Upper lobe of left lung (tissue), 6 donors: ENCODE measurements at places on chromosomes 3 and 15. TPM values are rescaled to one million over a fixed set of nuclear protein-coding genes. Genes with fewer than 3 reads are reported as not detected.

Gene CYP11A1
- total RNA-seq, result 0.91 TPM

Gene MINAR1
- 0.30 TPM for total RNA-seq

Gene TLR9
- total RNA-seq, result not detected

Gene CSTA
- 6.0 TPM for total RNA-seq

Gene EXD1
- total RNA-seq, result not detected

Gene GABRR3
- total RNA-seq, result not detected

Gene ACTR8
- total RNA-seq, result 18.9 TPM

Gene MINDY2
- 35.0 TPM for total RNA-seq

Gene ALDH1A3
- 12.6 TPM for total RNA-seq

Gene PLS1
- 15.4 TPM for total RNA-seq

Gene ZNF445
- 14.3 TPM for total RNA-seq

Gene SNTN
- total RNA-seq, result 14.7 TPM

Gene FANCD2OS
- not detected for total RNA-seq

Gene PRKAR2A
- 62.3 TPM for total RNA-seq

Gene CCDC54
- total RNA-seq, result not detected

GRCh38 chr3:156675830-156676767 is 1.7 kb downstream of the TIPARP start:
- no peak for DNase-seq

DNA sequence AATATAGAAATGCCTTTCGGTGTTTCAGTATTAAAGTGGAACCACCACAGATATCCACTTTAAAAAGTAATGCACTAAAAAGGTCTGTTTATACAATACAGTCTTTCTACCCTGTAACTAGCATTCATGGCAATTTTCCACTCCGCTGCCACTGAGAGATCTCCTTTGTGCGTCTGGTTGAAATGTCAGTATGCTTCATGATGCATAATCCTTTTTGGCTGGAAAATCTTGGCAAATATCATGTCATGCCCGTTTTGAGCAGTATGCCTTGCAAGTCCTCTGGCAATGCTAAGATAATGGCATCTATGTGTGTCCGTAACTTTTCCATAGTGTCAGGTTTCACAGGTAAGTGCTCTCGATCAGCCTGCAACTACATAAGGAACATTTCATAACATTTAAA is 30.8 kb upstream of the ARF4 start:
- DNase-seq, result no peak

DNA sequence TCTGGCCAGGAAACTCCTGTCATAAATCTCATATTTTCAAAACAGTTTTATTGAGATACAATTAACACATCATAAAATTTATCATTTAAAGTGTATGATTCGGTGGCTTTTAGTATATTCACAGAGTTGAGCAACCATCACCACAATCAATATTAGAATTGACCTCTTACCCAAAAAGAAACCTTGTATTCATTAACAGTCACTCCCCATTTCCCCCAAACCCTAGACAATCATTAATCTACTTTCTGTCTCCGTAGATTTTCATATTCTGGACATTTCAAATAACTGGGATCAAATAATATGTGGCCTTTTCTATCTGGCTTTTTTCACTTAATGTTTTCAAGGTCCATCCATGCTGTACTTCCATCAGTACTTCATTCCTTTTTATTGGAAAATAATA is 145.7 kb upstream of the RORA start:
- DNase-seq, result no peak

DNA sequence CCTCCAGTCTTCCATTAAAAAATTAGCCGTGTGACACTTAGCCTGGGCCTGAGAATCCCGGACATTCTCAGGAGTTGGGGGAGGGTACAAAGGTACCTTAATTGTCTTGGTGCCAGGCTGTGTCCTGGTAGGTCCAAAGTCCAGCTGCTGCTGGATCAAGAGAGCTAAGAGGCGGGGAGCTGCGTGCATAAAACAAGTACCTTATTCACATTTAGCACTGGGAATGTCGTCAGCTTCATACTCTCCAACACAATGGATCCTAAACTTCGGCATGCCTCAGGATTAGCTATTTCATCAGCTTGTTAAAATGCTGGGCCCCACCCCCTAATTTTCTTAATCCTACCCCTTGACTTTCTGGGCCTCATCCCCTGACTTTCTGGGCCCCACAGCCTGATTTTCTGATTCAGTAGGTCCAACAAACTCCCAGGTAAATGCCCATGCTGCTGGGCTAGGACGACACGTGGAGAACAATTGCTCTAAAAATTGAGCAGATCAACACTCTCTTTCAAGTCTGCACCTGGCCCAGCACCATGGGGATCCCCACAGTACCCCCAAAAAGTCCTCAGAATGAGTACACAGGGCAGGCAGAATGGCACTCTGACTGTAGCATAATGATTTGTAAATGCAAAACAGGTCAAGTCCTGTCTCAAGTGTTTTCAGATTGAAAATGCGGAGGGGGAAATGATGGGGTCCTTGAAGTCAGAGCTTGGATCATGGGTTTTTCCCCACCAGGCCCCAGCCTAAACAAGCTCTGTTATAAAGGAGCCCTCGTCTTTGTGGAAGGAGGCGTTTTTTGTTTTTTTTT is 5.6 kb upstream of the AEN start:
- no peak for DNase-seq

GRCh38 chr15:89143503-89144162 is 55.4 kb downstream of the ABHD2 start:
- DNase-seq, result no peak

DNA sequence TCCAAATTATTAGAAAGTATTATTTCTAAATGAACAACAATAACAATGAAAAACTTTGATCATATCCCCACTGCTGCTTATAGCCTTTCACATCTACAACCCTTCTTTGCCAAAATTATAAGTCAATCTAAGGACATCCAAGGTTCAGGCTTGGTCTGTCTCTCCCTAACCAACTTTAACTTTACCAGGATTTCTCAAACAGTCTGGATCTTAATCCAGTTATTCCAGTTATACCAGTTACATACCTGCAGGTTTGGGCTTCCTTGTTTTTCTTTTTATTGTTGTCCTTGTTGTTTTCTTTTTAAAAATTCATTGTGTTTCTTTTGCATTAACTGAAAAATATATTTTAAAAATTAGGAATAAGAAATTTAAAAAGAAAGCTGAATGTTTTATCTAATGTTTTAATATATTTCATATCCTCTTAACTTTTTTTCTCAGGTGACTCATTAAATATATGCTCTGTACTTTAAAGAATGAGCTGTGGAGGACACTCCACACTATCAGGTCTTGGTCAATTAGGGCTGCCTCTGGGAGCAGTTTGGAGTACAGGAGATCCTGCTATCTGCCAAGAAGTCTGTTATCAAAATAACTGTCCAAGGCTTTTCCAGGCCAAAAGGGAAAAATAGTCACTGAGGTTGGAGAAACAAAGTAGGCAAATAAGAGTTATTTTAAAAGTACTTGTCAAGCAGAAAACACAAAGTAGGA is 421.4 kb downstream of the EPHA6 start:
- DNase-seq, result no peak

DNA sequence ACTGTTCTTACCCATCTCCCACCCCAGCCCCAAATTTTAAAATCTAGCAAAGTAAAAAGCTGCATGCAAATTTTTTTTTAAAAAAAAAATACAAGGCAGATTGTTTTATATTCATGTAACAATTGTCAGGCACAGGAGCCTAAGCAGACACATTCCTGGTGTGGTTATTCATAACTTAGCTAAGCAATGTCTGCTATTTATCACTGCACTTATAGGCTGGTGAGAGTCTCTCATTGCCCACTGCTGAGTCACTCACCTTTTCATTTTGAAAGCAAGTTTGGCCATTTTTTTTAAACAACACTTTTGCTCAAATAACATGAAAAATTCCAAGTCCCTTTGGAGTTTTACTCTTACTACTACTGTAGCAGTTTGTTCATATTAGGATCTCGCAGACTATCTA is 413.9 kb downstream of the RBMS3 start:
- DNase-seq, result peak; percentile 42

DNA sequence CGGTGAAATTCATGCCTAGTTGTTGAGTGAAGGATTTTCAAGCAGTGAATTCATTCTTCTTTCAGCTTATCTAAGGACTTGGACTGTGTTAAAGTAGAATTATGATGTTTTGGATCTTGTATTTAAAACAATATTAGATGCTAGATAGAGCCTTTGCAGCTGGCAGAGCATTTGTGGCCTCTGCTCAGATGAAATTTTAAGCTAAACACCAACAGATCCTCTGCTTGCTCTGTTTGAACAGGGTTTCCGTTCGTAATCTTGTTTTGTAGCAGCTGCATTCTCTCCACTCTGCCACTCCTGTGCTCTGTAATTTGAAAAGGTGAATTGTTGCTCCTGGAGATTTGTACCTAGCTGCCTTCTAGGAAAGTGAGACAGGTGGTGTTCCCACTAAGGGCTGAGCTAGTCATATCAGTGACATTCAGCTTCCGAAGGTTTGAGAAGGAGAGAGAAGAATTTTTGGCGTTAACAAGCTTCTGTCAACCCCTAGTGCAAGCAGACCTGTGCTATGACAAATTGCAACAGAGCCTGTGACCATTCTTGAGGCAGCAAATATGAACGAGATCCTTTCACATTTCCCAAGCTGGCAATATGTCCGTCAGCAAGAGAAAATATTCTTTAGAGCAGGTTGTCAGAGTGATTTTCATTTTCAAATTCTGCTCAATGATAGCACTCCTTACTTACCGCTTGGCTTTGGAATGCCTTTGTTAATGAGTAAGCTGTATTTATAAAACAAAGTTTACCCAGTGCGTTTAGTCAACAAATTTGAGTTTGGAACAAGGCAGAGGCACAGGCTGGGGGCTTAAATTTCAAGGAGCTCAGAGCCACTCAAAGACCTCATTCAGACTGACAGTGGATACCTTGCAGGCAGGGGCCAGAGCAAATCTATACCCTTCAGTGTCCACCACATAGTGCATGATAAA is 5.3 kb downstream of the CHST2 start:
- DNase-seq, result no peak

DNA sequence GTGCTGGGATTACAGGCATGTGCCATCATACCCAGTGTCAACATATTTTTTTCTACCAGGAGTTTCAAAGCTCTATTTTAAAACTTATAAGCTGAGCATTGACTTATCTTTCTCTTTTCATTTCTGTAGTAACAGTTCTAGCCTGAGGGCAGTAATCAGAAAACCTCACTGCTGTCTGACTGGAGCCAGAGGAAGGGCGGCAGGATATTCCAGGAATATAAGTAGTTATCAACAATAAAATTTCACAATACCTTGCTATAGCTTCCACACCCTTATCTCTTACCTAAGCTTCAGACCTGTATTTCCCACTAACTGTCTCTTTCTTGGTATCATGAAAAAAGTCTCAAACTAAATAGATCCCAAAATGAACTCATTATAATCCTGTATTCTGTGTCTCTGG is 5.1 kb upstream of the NEDD4 start:
- DNase-seq, result no peak

DNA sequence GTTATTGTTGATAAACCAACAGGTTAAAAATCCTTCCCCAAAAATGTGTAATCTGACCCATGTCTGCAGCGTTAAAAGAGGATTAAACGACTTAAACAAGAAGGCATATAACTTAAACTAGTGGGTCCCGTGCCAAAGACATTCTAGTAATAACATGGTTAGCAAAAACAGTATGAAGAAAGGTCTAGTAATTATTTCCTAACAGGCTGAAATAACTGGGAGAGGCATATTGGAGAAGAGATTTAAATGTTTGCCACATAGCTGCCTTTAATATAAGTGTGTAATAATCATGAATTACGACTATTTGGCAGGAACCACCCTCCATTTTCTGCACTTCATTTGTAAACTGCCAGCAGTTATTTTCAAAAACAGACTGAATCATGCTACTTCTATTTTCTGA is 67.7 kb upstream of the CSPG5 start:
- no peak for DNase-seq

- no peak for DNase-seq
These were observed 123.3 kb upstream of the CTNNB1 start for GRCh38 chr3:41075975-41076374.

DNA sequence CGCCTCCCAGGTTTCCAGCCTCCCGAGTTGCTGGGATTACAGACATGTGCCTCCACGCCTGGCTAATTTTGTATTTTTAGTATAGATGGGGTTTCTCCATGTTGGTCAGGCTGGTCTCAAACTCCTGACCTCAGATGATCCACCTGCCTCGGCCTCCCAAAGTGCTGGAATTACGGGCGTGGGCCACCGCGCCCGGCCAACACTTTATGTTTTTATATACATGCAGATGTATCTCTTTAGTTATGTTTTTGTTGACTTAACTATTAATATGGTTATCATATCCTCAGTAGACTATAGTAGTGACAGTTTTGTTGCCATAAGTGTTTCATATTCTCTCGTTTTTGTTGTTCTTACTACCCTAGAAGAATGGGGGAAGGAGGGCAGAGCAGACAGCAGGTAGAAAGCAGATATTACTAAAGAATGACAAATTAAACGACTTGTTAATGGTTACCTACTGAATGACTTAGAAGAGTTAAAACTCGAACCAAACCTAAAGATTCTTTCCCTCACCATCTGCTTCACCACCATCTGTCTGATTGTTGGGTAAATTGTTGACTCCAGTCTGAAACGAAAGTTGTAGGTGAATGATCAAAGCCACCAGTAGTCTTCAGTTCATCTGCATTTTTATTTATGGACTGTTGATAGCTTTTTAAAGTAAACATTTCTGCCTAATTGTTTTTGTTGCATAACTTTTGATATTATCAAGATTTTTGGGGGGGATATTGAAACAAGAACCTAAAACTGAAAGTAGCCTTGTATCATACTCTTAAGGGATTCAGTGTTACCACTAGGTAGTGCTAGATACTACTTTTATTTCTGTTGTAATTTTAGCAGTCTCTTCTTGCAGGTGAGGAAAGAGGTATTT is 89.3 kb downstream of the RASA2 start:
- DNase-seq, result no peak

GRCh38 chr3:44198284-44199269 is 43.1 kb upstream of the TOPAZ1 start:
- no peak for DNase-seq

GRCh38 chr3:110126065-110126464 is 788.7 kb upstream of the DPPA4 start:
- DNase-seq, result peak; percentile 70

- DNase-seq, result no peak
These were observed 4.4 kb upstream of the HHATL start for GRCh38 chr3:42706721-42707619.
